ENCODE measurements at places on chromosomes 12 and 14.

GRCh38 chr12:120933786-120934185 is 29.6 kb upstream of the SPPL3 start:
- DNase-seq = no peak

DNA sequence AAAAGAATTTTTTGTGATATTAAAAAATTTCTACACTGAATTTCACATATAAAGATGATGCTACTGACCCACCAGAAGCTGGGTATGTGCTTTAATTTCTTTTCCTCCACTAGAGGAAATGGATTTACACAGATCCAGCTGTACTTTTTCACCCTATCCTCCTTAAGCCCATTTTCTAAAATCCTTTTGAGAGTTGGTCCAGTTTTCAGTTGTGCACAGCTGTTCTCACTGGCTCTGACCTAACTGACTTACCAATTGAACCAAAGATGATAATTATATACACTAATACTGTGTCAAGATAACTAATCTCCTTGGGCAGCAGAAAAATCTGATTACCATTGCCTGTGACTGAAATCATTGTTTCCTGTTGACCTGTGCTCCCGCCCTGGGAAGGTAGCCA is 108.5 kb downstream of the ZFC3H1 start:
- no peak for DNase-seq

- no peak for DNase-seq
Measured at GRCh38 chr14:63752449-63753169, 24.7 kb upstream of the SGPP1 start.

DNA sequence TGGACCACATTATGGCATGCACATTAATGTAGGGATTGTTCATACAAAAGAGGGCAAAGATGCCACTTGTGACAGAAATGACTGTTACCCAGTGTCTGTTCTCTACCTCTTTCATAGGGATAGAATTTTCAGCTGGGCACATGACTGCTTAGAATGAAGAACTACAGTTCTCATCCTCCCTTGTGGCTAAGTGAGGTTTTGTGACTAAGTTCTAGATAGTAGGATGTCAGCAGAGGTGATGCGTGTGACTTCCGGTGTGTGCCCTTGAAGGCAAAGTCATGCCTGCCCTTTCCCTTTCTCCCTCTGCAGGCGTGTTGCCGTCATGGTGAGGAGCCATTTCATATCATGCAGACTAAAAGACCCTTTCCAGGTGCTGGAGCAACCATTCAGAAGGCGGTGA is 99.3 kb downstream of the CACNA1C start:
- no peak for DNase-seq

- no peak for DNase-seq
Measured at GRCh38 chr14:87185961-87186560, 806.9 kb downstream of the GALC start.

- no peak for DNase-seq
Measured at GRCh38 chr12:106171117-106171750, 32.5 kb upstream of the NUAK1 start.

DNA sequence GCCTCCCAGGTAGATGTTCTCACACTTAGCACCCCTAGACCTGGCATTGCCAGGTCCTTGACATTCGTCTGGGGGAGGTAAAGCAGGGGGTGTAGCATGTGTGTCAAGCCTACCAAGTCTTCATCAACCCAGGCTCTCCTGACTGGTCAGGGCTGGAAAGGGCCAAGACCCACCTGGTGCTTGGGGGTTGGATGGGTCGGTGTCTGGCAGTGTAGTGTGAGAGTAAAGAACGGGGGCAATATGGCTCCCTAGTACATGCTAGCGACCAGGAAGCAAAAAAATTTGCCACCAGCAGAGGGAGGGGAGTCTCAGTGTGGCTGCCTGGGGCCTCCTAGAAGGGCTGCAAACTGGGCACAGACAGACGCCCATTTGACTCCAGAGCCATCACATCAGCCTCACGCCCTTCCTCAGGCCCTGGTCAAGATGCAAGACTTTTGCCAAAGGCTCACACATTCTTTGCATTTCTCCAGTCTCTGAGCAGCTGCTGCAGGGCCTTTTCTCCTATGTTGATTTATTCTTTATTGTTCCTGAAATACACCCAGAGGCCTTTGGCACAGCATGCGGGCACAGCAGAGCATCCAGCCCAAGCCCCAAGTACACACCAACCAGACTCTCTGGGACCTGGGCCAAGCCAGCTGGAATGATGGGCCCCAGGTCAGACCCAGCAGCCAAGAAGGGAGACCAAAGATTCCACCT is 38.3 kb upstream of the PNMA1 start:
- no peak for DNase-seq

DNA sequence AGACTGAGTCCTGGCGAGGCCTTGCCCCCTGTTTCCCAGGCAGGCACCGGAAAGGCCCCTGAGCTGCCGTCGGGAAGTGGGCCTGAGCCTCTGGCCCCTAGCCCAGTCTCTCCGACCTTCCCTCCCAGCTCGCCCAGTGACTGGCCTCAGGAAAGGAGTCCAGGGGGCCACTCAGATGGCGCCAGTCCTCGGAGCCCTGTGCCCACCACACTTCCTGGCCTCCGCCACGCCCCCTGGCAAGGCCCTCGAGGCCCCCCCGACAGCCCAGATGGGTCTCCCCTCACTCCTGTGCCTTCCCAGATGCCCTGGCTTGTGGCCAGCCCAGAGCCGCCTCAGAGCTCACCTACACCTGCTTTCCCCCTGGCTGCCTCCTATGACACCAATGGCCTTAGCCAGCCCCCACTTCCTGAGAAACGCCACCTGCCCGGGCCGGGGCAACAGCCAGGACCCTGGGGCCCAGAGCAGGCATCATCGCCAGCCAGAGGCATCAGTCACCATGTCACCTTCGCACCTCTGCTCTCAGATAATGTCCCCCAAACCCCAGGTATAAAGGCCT is 10.9 kb downstream of the TNS2 start:
- peak; percentile 71 for DNase-seq

DNA sequence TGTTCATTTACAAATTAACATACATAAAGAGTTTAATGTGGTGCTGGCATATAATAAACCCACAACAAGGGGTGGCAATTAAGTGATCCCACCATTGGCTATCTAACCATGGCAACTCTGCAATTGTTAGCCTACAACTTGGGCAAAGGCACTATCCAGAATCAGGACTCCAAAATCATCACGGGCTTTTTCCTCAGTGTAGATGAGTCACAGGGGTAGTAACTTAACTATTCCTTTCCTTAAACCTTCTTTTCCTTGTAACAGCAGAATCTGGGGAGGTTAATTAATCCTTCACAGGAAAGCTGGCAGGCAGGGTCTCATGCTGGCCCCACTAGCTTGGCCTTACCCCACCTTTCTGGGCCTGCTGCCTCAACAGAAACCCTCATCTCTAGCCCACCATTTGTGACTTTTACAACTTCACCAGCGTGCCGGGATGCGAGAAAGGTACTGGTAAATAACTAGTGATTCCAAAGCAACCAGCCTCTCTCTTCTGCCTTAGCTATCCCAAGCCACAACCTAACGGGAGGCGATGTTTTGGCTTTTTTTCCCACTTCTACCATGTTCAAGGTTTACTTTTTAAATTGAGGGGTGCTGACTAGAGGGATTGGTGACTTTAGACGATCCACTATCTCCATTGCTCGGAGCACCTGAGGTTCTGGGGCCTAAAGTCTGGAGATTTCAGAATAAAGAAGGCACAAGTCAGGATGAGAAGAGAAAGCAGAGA is 744 bp downstream of the ATP5MC2 start:
- DNase-seq = no peak

- no peak for DNase-seq
Measured at GRCh38 chr12:45303945-45304344, 88.0 kb downstream of the ANO6 start.

- no peak for DNase-seq
Measured at GRCh38 chr12:101698800-101699347, 1.4 kb downstream of the CHPT1 start.

DNA sequence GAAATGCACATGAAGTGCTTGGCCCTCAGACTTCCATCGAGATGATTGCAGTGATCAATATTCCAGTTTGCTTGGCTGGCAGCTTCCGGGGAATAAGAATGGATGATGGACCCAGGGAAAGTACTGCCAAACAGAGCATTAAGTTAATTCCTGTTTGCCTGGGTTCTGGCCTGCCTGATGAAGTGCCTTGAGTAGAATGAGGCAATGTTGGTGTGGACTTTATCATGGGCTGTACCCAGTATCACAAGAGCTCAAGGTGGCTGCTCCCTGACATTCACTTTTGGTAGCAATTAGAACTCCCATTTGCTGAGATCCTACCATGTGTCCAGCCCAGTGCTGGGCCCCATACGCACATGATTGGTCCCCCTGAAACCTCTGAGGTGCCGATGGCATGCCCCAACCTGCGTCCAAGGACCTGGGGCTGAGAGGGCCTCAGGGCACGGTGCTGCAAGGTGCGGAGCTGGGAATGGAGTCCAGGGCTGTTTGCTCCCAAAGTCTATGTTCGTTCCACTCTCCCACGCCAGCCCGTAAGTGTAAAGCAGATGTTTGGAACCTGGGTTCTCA is 80.7 kb downstream of the SLC25A47 start:
- no peak for DNase-seq

DNA sequence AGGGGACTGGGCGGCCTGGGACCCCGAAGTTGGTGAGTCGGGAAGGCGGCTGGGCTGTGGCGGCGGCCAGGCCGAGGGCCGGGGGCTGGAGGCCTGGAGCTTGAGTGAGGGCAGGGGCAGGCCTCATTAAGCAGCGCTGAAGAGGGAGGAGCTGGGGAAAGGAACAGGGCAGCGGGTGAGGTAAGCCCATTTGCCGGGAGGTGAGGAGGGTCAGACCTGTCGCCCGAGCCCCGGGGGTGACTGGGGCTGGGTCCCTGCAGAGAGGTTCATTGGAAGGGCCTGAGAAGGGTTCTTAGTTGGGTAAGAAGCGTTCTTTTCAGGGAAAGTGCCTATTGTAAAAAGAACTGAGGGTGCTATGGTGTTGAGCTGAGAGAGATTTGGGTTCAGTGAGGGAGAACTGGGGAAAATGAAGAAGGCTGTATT is 441 bp downstream of the RAB5B start:
- peak; percentile 78 for DNase-seq

Measured in NCI-H146 (cell line).